ENCODE measurements at places on chromosomes 13 and 19. TPM values are rescaled to one million over a fixed set of nuclear protein-coding genes. Genes with fewer than 3 reads are reported as not detected.

DNA sequence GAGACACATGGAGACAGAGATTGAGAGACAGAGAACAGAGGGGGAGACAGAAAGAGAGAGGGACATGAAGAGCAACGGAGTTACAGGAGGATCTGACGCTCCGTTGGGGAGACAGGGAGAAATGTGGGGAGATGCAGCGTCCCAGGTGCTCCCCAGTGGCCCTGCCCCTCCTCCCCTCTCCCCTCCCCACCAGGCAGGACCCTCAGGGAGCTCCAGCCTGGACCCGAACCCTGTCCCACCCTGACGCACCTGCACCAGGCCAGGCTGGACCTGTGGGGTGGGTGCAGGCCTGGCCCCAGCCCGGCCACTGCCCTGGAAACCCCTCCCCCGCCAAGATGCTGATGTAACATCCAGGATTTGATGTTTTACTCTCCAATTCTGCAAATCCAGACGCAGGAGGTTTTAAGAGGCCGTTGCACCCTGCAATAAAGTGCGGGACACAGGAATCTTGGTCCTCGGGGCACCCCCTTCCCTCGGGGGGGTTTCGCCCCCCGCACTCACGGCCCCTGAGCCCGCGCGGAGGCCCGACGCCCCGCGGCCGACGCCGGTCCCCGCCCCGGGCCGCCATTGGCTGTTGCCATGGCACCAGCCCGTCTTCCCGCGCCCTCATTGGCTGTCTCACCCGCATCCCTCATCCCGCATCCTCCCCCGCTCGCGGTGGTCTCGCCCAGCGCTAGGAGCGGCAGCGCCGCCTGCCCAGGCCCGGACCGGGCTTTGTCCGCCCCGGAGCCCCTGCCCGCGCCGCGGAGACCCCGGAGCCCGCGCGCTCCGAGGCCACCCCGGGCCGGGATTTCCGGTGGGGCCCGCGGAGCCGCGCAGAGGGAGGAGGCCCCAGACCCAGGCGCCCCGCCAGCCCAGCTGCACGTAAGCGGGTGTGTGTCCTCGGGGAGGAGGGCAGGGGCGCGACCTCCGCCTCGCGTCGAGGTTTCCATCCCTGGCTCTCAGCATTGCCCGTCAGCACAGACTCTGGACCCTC is at the start of gene APC2:
Gene APC2, plus strand, starts transcription at position 655 of the 976 bp plus-strand sequence. CDS start 2,881 bp downstream, outside the sequence.
- DNase-seq = peak; percentile 96

GRCh38 chr13:27918918-27919658 is 712 bp upstream of the PDX1 start:
- no peak for DNase-seq

- DNase-seq = no peak
Observed at GRCh38 chr19:15893477-15893876, 4.4 kb downstream of the CYP4F2 start.

DNA sequence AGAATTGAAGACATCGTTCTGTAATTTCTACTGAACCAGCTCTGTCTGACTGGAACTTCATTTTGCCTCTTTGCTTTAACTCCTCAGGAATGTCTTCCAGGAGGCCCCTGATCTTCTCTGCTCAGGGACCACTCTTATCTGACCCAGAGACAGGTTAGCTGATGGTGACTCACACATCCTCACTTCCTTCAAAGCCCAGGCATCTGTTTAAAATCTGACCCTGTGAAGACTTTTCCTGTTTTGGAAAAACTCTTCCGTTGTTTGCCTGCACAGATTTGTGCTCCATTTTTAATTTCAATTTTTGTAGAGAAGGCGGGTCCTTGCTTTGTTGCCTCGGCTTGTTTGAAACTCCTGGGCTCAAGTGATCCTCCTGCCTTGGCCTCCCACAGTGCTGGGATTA is 1.6 kb downstream of the ARL11 start:
- no peak for DNase-seq

Gene TMEM255B
- 13.8 TPM for total RNA-seq

All from glutamatergic neuron (in vitro differentiated cells).